ENCODE measurements at places on chromosomes 12 and 14.

- no peak overlapping the region for H3K4me3 ChIP-seq
- peaks cover 45% of the 10 kb centered on the region for H3K4me1 ChIP-seq
- no peak for DNase-seq
- no peaks in the 10 kb centered on the region for H3K27me3 ChIP-seq
- H3K36me3 ChIP-seq: no peaks in the 10 kb centered on the region
These were observed 12.1 kb upstream of the PPP4R4 start for GRCh38 chr14:94161981-94162380.

- no peaks in the 10 kb centered on the region for H3K27me3 ChIP-seq
- DNase-seq: no peak
- H3K27ac ChIP-seq: no peak overlapping the region
- no peaks in the 10 kb centered on the region for H3K4me1 ChIP-seq
- H3K36me3 ChIP-seq: no peaks in the 10 kb centered on the region
- H3K4me3 ChIP-seq: no peak overlapping the region
These were observed 592.5 kb upstream of the FLRT2 start for GRCh38 chr14:84937449-84937848.

DNA sequence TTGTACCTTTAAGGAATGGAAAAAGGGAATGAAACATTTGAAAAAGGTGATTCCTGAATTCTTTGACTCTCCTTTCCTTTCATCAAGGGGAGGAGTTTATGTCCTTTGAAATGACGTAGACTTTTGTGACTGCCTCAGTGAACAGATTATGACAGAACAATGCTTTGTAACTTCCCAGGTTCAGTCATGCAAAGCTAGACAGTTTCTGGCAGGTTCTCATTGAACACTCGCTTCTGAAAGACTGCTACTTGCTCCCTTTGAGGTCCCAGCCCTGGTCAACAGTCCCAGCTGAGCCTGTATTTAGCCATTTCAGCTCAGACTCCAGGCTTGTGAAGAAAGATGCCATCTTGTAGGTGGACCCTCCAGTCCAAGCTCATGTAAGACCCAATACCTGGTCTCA is 1178.9 kb downstream of the BCL11B start:
- H3K27me3 ChIP-seq: no peaks in the 10 kb centered on the region
- DNase-seq: no peak
- no peaks in the 10 kb centered on the region for H3K36me3 ChIP-seq
- H3K4me1 ChIP-seq: no peaks in the 10 kb centered on the region
- no peak overlapping the region for H3K27ac ChIP-seq

DNA sequence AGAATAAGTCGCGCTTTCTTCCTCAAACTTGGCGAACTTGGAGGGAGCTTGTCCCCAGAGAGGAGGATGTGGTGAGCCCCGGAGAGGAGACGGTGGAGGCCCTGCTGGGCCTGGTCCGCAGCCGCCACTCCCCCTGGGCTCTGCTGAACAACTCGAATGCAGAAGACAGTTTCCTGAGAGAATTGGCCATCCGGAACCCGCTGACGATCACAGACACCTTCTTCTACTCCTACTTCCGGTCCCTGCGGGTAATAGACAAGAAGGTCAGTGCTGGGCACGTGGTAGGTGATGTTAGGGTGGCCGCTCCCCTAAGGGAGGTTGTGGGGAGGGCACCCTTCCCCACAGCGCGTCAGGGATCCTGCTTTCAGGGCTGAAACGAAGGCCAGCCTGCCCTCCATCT is 1.6 kb downstream of the LRRC43 start:
- H3K4me3 ChIP-seq: no peak overlapping the region
- no peak for DNase-seq
- no peaks in the 10 kb centered on the region for H3K36me3 ChIP-seq
- peaks cover 6% of the 10 kb centered on the region for H3K4me1 ChIP-seq
- no peak overlapping the region for H3K27ac ChIP-seq
- H3K27me3 ChIP-seq: peaks cover 4% of the 10 kb centered on the region

DNA sequence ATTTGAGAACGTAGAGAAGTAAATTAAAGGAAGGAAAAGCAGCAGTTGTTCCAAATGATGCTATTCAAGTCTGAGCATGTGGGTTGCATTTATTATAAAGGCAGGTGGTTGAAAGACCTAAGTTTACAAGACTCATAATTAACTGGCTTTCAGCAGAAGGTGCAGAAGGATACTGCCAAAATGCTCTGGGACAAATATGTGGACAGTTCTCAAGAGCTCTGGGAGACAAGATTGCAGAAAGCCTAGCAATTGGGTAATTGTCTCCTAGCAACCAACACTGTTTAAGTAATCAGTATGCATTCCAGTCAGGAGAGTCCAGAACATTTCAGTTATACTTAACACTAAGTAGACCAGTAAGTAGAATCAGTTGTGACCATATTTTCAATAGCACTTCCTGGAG is 131.5 kb downstream of the GPR135 start:
- DNase-seq: no peak
- no peaks in the 10 kb centered on the region for H3K4me1 ChIP-seq
- no peak overlapping the region for H3K4me3 ChIP-seq
- no peak overlapping the region for H3K27ac ChIP-seq
- peaks cover 7% of the 10 kb centered on the region for H3K36me3 ChIP-seq

GRCh38 chr14:61217516-61217915 is 63.6 kb downstream of the TMEM30B start:
- no peak overlapping the region for H3K4me3 ChIP-seq
- DNase-seq: no peak
- no peaks in the 10 kb centered on the region for H3K36me3 ChIP-seq
- no peaks in the 10 kb centered on the region for H3K4me1 ChIP-seq
- H3K27me3 ChIP-seq: no peaks in the 10 kb centered on the region
- H3K27ac ChIP-seq: no peak overlapping the region

- no peaks in the 10 kb centered on the region for H3K4me1 ChIP-seq
- H3K36me3 ChIP-seq: peaks cover 37% of the 10 kb centered on the region
- no peak for DNase-seq
- no peak overlapping the region for H3K4me3 ChIP-seq
- no peak overlapping the region for H3K27ac ChIP-seq
These were observed 48.4 kb downstream of the CSRP2 start for GRCh38 chr12:76830436-76830835.

DNA sequence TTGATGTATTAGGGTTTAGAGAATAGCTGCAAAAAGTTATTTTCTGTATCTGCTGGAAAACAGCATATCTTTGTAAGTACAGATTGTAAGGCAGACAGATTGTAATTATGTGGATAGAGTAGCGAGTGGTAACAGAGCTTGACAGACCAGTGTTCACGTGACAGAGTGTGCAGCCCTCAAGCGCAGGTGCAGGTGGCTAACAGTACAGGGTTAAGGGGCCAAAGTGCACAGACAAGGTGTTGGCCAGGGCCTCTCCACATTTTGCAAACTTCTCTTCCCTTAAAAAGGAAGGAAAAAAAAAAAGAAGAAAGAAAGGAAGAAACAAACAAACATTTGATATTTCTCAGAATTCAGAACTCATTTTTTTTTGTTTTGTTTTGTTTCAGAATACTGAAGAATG is 25.2 kb upstream of the KLHL42 start:
- H3K27ac ChIP-seq: no peak overlapping the region
- H3K27me3 ChIP-seq: no peaks in the 10 kb centered on the region
- peaks cover 16% of the 10 kb centered on the region for H3K36me3 ChIP-seq
- H3K4me1 ChIP-seq: no peaks in the 10 kb centered on the region

DNA sequence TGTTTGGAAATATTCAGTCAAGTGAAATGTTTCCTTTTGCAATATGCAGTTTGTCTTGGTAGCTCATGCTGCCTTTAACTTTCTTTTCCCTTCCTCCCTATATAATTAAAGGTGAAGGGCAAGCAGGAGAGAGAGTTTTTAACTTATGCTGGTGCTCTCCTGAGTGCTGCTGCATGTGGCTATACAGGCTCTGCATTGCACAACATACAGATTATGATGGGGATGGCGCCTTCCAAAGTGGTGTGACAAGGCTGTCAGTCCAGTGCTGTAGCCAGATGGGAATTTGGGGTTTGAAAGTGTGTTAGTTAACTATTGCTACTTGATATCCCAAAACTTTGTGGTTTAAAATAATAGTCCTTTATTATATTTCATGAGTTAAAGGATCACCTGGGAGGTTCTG is 199.0 kb downstream of the ATP23 start:
- DNase-seq: no peak
- no peak overlapping the region for H3K27ac ChIP-seq
- H3K4me1 ChIP-seq: no peaks in the 10 kb centered on the region
- H3K4me3 ChIP-seq: no peak overlapping the region
- H3K27me3 ChIP-seq: no peaks in the 10 kb centered on the region
- H3K36me3 ChIP-seq: no peaks in the 10 kb centered on the region

GRCh38 chr12:65923228-65923627 is 98.9 kb downstream of the HMGA2 start:
- H3K27me3 ChIP-seq: no peaks in the 10 kb centered on the region
- H3K4me3 ChIP-seq: no peak overlapping the region
- no peak overlapping the region for H3K27ac ChIP-seq
- DNase-seq: no peak

DNA sequence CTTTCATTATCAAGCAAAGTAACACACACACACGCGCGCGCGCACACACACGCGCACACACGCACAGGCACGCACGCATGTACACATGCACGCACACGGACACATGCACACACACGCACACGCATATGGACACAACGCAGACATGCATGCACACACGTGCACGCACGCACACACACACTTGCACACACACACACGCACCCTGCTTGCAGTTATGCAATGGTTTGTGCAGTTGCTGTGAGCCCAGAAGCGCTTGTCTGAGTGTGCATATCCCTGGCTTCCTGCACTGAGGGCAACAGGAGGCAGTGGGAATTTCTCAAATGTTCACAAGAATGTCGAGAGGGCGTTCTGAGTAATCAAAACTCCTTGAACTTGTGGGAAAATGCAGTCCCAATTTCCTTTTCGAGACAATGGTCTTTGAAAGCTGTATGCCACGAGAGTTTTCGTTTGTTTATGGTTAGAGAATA is 41.6 kb downstream of the NFKBIA start:
- H3K36me3 ChIP-seq: no peaks in the 10 kb centered on the region
- H3K4me1 ChIP-seq: no peaks in the 10 kb centered on the region
- no peak for DNase-seq
- no peak overlapping the region for H3K4me3 ChIP-seq
- no peaks in the 10 kb centered on the region for H3K27me3 ChIP-seq

- H3K36me3 ChIP-seq: no peaks in the 10 kb centered on the region
- H3K4me3 ChIP-seq: no peak overlapping the region
- H3K4me1 ChIP-seq: no peaks in the 10 kb centered on the region
- no peaks in the 10 kb centered on the region for H3K27me3 ChIP-seq
These were observed 133.5 kb downstream of the LLPH start for GRCh38 chr12:65997056-65997455.

GRCh38 chr14:92690171-92691011 is 58.0 kb downstream of the LGMN start:
- peaks cover 20% of the 10 kb centered on the region for H3K4me1 ChIP-seq
- no peaks in the 10 kb centered on the region for H3K27me3 ChIP-seq
- H3K4me3 ChIP-seq: no peak overlapping the region
- no peak for DNase-seq
- no peak overlapping the region for H3K27ac ChIP-seq
- H3K36me3 ChIP-seq: peaks cover 43% of the 10 kb centered on the region

GRCh38 chr12:630656-631632 is 32.3 kb downstream of the NINJ2 start:
- peak overlapping the region; percentile 74 for H3K27ac ChIP-seq
- peak overlapping the region; percentile 39 for H3K4me3 ChIP-seq
- H3K27me3 ChIP-seq: no peaks in the 10 kb centered on the region
- DNase-seq: peak; percentile 71
- H3K36me3 ChIP-seq: no peaks in the 10 kb centered on the region

GRCh38 chr12:110928700-110929099 is 8.3 kb upstream of the MYL2 start:
- no peak overlapping the region for H3K27ac ChIP-seq
- no peaks in the 10 kb centered on the region for H3K36me3 ChIP-seq

- DNase-seq: no peak
- no peak overlapping the region for H3K4me3 ChIP-seq
- no peaks in the 10 kb centered on the region for H3K27me3 ChIP-seq
- no peak overlapping the region for H3K27ac ChIP-seq
- no peaks in the 10 kb centered on the region for H3K4me1 ChIP-seq
These were observed 88.9 kb upstream of the ARHGAP5 start for GRCh38 chr14:31988244-31988643.

DNA sequence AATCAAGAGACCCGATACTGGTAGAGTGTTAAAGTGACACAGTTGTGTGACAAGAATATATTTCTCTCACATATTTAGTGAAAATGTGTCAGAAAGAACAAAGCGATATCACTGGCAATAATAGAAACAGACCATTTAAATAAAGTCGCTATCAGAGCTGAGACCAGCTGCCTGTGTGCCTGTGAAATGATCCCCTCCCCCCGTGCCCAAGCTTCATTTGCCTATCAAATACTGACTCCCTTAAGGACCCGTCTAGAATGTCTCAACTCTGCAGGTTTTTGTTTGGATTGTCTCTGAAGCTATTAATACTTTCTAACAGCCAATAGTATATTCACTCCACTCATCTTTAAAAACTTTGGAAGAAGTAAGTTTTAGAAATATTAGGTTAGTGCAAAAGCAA is 98.9 kb downstream of the EGLN3 start:
- DNase-seq: no peak
- H3K36me3 ChIP-seq: no peaks in the 10 kb centered on the region
- no peak overlapping the region for H3K4me3 ChIP-seq

- no peak overlapping the region for H3K27ac ChIP-seq
- H3K36me3 ChIP-seq: no peaks in the 10 kb centered on the region
- no peak for DNase-seq
- H3K27me3 ChIP-seq: peaks cover 2% of the 10 kb centered on the region
- no peaks in the 10 kb centered on the region for H3K4me1 ChIP-seq
These were observed 267.5 kb downstream of the TMEM121 start for GRCh38 chr14:105793836-105794235.

DNA sequence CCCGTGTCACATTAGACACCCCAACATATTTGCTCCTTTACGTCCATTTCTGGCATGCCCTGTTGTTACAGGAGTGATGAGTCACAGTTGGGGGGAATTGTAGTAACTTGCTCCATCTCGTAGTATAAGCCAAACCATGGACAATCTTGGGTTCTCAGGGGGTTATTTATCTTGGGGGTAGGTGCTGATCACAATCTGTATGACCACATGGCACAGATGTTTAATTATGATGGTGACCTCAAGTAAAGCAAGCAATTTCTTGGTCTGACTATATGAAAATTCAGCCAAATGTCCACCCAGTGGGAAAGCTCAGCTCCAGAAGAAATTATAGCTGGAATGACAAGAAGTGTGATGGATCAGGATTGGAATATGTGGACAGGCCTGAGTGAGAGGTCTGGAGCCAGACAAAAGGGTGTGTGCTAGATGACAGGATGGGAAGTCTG is 32.1 kb upstream of the STON2 start:
- no peaks in the 10 kb centered on the region for H3K36me3 ChIP-seq
- no peak overlapping the region for H3K27ac ChIP-seq
- no peak overlapping the region for H3K4me3 ChIP-seq
- H3K27me3 ChIP-seq: peaks cover 23% of the 10 kb centered on the region
- no peak for DNase-seq
- peaks cover 10% of the 10 kb centered on the region for H3K4me1 ChIP-seq

DNA sequence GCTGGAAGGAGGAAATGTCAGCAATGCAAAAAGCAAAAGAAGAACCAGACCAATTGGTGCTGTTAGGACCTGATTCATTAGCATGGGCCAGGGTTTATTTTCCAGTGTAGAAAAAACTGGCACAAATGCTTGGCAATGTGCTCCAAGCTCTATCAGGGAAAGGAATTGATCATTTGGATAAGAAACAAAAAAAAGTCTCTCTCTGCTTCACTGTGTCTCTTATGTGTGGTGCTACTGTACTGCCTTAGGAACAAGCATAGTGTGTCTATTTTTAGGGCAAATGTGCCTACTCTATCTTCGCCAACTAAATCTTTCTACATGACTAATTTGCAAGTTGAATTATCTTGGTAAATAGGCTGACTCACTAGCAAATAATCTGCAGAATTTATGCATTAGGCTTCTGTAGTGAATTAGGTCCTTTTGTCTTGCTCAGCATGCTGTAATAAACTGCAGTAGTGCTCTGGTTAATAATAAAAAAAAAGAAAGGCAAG is 236.7 kb downstream of the MDGA2 start:
- H3K27me3 ChIP-seq: no peaks in the 10 kb centered on the region
- H3K4me1 ChIP-seq: no peaks in the 10 kb centered on the region
- no peak overlapping the region for H3K27ac ChIP-seq
